A549 treated with CpdA at 1 μM for 4 hours (cell line): ENCODE measurements at places on chromosomes 1 and 21. TPM values are rescaled to one million over a fixed set of nuclear protein-coding genes. Genes with fewer than 3 reads are reported as not detected.

Gene SPRR4
- total RNA-seq: not detected in 5 replicates

Gene SHE
- total RNA-seq: 0.02 to 0.07 TPM (median 0.03 TPM) in 5 replicates

Gene OVAAL
- 0.05 to 0.19 TPM in 2 of 5 replicates, not detected in the others for total RNA-seq

Gene S100A7
- not detected in 5 replicates for total RNA-seq

Gene MATN1
- 0.05 to 0.25 TPM (median 0.07 TPM) in 4 of 5 replicates, not detected in the other for total RNA-seq

Gene RHEX
- total RNA-seq: not detected in 5 replicates

Gene MYBPH
- total RNA-seq: not detected in 5 replicates

Gene CYP4A11
- not detected in 5 replicates for total RNA-seq

Gene ERO1B
- 3.2 to 4.1 TPM (median 3.4 TPM) in 5 replicates for total RNA-seq

Gene ZNF683
- not detected in 5 replicates for total RNA-seq

Gene PARK7
- total RNA-seq: 322 to 390 TPM (median 354 TPM) in 5 replicates

Gene ARV1
- 24.0 to 25.9 TPM (median 25.3 TPM) in 5 replicates for total RNA-seq

Gene FALEC
- 0.18 to 0.39 TPM in 2 of 5 replicates, not detected in the others for total RNA-seq

Gene CLCNKB
- 0.03 to 0.09 TPM in 2 of 5 replicates, not detected in the others for total RNA-seq

Gene SLC35F3
- 3.8 to 5.9 TPM (median 5.5 TPM) in 5 replicates for total RNA-seq

Gene MARK1
- total RNA-seq: 0.05 to 0.40 TPM (median 0.10 TPM) in 5 replicates

Gene HLX
- total RNA-seq: 4.2 to 5.9 TPM (median 5.1 TPM) in 5 replicates

Gene CD48
- not detected in 5 replicates for total RNA-seq

Gene OTUD7B
- total RNA-seq: 9.5 to 13.0 TPM (median 11.8 TPM) in 5 replicates

Gene PTCH2
- total RNA-seq: 0.17 to 0.31 TPM (median 0.21 TPM) in 5 replicates

Gene APOBEC4
- total RNA-seq: not detected in 5 replicates

Gene CELSR2
- total RNA-seq: 3.8 to 6.4 TPM (median 5.5 TPM) in 5 replicates

Gene TPM3
- total RNA-seq: 443 to 631 TPM (median 459 TPM) in 5 replicates

Gene GOLT1A
- total RNA-seq: 3.5 to 6.8 TPM (median 4.7 TPM) in 5 replicates

Gene ERRFI1
- total RNA-seq: 48.9 to 65.6 TPM (median 55.4 TPM) in 5 replicates

Gene ACTA1
- total RNA-seq: 0.13 to 0.23 TPM (median 0.23 TPM) in 3 of 5 replicates, not detected in the others

Gene KLHL20
- 9.4 to 15.5 TPM (median 12.4 TPM) in 5 replicates for total RNA-seq

Gene RHOU
- 4.3 to 7.2 TPM (median 7.0 TPM) in 5 replicates for total RNA-seq
